ENCODE measurements at places on chromosomes 12 and 14.

DNA sequence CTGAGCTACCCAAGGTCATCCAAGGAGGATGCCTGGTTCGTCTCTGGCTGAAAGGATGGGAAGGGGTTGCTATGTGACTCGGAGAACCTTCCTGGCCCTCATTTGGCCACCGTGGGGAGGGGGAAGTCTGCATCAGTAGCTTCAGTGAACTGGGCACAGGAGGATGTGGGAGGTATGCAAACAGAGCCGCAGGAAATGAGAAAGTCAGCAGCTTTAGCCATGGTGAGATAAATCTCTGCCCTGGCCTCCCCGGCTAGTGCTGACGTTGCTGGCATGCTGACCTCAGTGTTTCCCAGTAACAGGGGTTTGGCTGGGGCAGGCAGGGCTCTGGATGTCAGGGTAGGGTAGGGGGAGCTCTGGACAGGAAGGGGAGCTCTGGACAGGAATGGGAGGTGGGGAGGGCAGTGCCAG is 2.3 kb upstream of the CEBPE start:
- DNase-seq = peak; percentile 69

DNA sequence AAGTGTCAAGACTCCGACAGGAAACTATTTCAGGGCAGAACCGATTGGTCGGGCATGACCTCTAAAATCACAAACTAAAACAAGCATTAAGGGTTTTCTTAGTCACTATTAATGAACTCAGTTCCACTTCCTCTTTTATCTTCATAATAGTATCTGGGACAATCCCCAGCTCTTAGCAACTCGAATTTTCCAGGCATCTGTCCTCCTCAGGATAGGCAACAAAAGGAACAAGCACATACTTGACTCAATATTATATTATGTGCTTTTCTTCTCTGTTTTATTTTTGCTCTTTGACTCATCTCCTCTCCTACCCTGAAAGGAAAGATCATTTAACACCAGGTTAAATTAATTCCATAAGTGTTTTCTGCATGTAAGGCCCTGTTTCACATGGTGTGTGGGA is 638.3 kb upstream of the TBX3 start:
- peak; percentile 56 for DNase-seq

DNA sequence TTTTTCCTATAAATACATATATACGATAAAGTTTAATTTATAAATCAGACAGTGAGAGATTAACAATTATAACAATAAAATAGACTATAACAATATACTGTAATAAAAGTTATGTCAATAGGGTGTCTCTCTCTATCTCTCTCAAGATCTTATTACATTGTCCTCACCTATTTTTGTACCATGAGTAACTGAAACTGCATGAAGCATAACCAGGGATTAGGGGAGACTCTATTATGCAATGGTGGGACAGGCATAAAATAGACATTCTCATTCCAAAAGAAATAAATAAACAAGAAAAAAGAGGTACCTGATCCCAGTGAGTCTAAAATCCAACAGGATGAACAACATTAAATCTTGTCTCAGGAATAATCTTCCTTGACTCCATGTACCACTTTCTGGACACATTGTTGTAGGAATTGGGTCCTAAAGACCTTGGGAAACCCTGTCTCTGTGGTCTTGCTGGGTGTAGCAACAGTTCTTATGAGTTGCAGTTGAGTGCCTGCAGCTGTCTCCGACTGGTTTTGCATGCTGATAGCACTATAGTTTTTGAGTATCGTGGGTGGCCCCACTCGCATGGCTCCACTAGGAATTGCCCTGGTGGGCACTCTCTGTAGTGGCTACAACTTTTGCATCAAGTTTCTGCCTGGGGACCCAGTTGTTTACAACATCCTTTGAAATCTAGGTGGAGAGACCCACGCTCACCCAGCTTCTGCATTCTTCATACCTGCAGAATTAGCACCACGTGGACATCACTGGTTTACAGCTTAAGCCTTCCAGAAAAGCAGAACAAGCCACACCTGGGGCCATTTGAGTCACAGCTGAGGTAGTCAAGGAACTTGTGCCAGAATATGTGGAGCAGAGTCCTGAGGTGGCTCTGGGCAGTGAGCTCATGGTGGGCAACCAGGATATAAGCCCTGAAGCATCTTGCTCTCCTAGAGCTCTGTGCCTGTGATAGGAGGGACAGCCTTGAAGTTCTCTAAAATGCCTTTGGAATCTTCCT is 204.7 kb downstream of the KITLG start:
- DNase-seq = no peak

GRCh38 chr12:111216387-111217159 is 152.3 kb downstream of the PHETA1 start:
- DNase-seq = peak; percentile 19

- DNase-seq = no peak
These were observed 92.3 kb downstream of the KCNK13 start for GRCh38 chr14:90154110-90154509.

- DNase-seq = no peak
These were observed 32.9 kb upstream of the CHST11 start for GRCh38 chr12:104423809-104424208.

DNA sequence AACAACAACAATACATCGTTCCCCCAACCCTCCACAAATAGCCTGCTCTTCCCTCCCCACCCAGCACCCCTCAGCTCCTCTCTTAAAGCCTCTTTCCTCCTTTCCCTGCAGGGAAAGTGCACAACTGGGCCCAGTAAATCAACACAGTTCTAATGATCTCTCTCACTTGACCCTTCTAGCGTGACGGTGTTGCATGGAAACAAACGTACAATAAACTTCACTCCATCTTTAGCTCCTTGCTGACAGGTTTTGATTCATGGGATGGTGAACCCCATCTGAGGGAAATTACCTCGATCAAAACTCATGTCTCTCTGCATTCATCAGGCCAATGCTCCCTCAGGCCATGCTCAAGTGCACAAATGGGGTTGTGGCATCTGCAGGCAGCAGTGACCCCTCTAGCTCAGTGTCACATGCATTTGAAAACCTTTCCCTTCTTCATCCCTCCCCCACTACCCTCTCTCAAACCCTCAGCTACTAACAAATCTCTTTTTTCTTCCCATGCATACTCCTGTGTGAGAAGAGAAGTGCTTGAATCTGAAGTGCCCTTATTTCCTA is 22.9 kb downstream of the GDF11 start:
- no peak for DNase-seq

GRCh38 chr12:3075315-3075714 is 1.9 kb upstream of the TSPAN9 start:
- DNase-seq = no peak

GRCh38 chr12:59911516-59911915 is 315.7 kb downstream of the SLC16A7 start:
- no peak for DNase-seq

DNA sequence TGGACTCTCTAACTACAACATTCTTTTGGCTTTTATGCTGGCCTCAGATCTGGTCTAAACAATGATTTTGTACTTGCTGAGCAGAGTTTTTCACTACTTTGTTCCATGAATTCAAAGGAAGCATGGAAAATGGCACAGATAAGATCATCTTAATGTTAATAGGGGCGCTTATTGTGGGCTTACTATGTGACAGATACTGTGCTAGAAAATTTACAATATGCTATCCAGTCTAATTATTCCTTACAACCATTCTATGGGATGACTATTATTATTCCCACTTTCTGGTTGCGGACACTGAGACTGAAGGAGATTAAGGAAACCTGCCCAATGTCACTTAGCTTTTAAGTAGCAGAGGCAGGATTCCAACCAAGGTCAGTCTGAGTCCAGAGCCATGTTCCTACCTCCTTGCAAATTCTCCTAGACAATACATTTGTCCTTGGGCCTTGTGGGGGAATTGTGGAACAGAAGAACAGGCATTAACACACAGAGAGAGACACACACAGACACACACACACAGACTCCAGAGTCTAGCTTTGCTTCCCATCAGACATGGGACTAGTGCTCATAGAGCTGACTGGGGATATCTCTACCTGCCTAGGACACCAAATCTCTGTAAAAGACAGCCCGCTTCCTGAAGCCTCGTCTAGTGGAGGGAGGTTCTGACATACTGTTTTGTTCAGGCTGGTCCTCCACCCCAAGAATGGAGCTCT is 107.7 kb downstream of the SLC38A1 start:
- no peak for DNase-seq

DNA sequence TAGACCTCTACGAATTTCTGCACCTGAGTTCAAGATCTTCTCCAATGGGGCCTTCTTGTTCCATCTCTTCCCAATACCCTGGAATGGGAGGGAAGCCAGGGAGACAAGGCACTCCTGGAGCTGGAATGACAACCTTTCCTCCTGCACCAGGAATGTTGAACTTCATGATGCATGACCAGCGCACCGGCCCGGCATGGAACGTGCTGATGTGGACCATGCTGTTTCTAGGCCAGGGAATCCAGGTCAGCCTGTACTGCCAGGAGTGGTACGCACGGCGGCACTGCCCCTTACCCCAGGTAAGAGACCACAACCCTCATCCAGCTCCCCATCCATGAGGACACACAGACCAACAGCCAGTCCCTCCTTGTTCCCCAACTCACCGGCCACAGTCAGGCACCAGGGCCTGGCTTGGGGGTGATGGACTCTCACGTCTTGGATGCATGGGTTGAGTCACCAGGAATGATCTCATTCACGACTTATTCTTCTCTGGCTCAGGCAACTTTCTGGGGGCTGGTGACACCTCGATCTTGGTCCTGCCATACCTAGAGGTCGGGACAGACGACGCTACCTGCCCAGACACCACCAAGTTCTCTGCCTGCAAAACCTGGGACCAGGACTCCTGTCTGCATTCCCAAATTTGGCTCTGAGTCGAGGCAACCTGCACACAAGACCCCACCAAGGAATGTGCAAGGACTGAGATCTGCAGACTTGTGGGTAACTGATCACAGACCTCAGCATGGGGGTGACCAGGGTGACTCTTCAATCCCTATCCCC is 20.5 kb downstream of the SOAT2 start:
- DNase-seq = no peak

- no peak for DNase-seq
These were observed 359.8 kb downstream of the ATP23 start for GRCh38 chr12:58301038-58301729.

DNA sequence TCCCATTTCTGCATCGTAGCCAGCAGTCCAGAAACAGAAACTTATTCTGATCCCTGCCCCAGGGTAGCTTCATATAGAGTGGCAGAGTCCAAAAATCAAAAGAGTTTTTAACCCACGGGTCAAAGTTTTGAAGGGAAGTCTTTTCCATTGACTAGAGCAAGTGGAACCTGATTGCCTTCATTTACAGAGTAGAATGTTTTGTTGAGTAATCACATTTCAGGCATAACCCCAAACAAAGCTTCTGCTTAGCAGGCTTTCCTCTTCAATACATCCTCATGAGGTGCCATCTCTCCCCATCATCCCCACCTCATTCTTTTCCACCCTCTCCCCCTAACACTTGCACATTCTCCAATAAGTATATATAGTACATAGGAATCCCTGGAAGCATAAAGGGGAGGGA is 516.0 kb upstream of the FBXO33 start:
- no peak for DNase-seq

GRCh38 chr12:72679147-72679757 is 407.1 kb downstream of the TRHDE start:
- no peak for DNase-seq

GRCh38 chr12:76346236-76346635 is 2.0 kb downstream of the BBS10 start:
- DNase-seq = no peak

DNA sequence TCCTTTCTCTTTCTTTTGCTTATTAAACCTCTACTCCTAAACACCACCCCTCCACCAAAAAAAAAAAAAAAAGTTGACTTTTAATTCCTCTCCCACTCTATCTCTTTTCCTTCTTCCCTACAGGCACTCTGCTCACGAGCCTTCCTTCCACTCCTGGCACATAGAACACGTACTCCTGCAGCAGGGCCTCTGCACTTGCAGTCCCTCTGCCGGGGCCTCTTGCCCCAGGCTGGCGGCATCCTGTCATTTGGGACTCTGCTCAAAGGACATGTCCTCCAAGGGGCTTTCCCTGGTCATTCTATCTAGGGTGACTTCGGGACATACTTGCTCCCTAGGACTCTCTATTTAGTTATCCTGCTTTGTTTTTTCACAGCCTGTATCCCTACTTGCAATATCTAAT is 7.7 kb downstream of the FOS start:
- peak; percentile 70 for DNase-seq

- no peak for DNase-seq
These were observed 172.4 kb upstream of the RTL1 start for GRCh38 chr14:101075801-101076413.

GRCh38 chr12:46717868-46718267 is 107.9 kb downstream of the SLC38A4 start:
- no peak for DNase-seq

- DNase-seq = peak; percentile 70
These were observed 90.5 kb upstream of the FOXN3 start for GRCh38 chr14:89507521-89507920.

- no peak for DNase-seq
These were observed 57.0 kb upstream of the FBRSL1 start for GRCh38 chr12:132432721-132433577.

- DNase-seq = peak; percentile 47
These were observed 4.5 kb downstream of the CNOT2 start for GRCh38 chr12:70247653-70248199.

DNA sequence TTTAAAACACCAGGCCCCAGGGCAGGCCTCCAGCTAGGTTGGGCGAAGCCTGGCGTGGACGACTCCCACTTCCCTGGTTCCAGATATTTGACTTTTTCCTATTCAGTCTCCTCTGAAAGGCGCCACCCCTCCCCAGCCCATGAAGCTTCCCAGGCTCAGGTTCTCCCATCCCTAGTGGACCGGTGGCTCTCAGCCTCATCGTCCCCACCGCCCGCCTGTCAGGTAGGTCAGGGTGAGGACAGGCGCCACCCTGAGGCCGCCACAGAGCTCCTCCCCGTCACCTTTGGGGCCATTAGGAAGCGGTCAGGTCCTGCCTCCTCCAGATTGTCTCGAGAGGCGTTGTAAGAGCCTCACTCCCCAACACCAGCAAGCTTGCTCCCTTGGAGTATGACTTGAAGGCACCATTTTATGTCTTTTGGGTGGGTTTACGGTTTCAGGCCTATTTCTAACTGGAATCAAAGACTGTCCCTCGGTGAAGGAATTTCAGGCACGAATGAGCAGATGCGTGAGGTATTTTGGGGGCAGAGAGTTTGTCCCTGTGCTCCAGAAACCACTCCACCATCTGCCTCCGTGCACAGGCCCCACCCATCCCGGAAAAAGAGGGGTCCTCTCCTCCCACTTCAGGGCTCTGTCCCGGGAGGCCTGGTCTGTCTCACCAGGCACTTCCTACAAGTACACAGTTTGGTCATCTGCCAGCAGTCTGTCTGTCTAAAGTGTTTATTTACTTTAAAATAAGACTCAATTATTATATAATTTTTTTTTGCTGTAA is 55.6 kb downstream of the TSPAN9 start:
- no peak for DNase-seq

GRCh38 chr14:53701108-53701875 is 255.3 kb downstream of the BMP4 start:
- no peak for DNase-seq

- no peak for DNase-seq
These were observed 215.0 kb upstream of the USP15 start for GRCh38 chr12:62045211-62045610.

DNA sequence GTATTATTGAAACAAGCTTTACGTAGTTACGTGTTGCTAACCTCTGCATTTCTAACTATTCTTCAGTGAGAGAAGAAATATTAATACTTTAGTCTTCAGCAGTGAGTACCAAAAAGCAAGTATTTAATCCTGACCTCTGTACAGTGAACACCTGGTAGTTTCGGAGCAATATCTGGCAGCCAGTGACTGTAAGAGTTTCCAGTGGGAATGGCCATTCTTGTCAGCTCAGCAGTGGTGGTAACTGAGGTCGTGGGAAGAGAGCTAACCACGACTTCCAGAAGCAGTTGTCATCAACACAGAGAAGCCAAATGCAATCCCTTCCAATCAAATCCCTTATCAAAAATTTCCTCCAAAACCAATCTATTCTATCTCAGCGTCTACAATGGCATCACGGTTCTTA is 1500.2 kb upstream of the FLRT2 start:
- no peak for DNase-seq

All from suppressor macrophage treated with lipopolysaccharide for 4 hours (primary cell).